ENCODE measurements at places on chromosomes 7 and 10.

GRCh38 chr10:83955406-83955805 lies 183.9 kb upstream of the GHITM start:
- no peak for DNase-seq

GRCh38 chr10:125214283-125214570 lies 53.9 kb upstream of the CTBP2 start:
- no peak for DNase-seq

- no peak for DNase-seq
Observed at GRCh38 chr10:83564889-83565588, 574.3 kb upstream of the GHITM start.

DNA sequence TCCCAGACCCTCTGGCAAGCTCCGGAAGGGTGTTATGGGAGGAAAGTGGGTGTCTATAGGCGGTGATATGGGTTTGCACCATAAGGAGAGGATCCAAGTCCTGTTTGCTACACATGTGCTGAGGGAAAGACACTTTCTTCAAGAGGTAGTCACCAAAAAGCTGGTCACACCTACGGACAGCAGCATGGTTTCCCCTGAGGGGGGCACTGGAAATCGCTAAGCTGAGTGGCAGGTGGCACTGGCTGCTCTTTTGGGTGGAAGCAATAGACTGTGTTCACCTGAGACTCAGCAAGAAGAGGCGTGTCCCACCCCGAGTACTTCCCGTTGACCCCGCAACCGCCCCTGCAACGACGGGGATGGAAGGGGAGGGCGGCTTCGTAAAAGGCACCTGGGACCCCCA lies 1.8 kb upstream of the FOXI2 start:
- no peak for DNase-seq

Data from CD4-positive, alpha-beta T cell (primary cell).